MCF 10A (cell line): ENCODE measurements at places on chromosomes 13 and 19. TPM values are rescaled to one million over a fixed set of nuclear protein-coding genes. Genes with fewer than 3 reads are reported as not detected.

DNA sequence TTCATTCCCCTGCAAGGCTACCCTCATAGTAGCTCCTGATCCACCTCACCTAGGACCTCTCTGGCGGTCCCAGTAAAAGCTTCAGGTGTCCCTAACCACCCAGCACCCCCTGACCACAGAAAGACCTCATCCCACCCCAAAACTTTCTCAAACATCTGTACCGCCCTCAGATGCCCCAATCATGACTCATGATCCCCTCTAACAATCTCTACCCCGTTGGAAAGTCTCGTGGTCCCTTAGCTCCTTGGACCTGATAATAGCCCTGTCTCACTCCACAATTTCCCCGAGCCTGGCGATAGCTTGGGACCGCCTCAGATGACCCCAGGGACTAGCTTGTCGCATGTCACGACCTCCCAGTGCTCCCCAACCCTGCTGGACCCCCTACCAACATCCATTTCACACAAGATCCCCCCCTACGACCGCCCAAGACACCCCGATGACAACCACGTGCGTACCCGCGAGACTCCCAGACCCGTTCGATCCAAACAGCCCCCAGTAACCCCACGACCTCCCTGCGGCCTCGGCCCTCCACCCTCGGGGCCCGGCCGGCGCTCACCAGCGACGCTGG, 450 bp downstream of the NDUFA11 start:
- DNase-seq, result peak; percentile 29
- peak overlapping the region; percentile 97 for H3K4me3 ChIP-seq
- H3K4me1 ChIP-seq, result peaks cover 6% of the 10 kb centered on the region
- peak overlapping the region; percentile 98 for H3K27ac ChIP-seq

LYPD3 gene
- 2.5 and 3.1 TPM in 2 replicates for total RNA-seq

DNA sequence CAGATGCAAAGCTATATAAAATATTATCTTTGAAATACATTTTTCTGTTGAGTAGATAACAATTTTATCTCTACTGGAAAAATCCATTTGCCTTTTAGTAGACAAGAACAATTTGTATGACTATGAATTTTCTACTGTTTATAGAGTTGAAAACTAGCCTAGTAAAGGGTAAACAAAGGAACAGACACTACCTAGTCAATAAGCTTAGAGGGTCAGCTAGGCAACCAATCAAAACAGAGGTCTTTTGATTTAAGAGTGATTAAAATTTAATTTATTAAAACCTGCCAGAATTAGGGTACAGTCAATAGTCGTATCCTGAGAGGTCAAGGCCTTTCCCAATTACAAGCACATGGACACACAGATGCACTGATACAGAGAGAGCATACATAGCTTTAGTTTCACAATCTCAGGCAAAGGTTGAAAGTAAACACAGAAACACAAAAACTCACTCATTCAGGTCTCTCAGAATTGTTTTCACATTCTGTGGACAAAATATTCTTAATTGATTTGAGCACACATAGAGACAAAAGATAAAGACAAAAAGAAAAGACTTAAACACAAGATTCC, 24.5 kb upstream of the GPC6 start:
- no peaks in the 10 kb centered on the region for H3K36me3 ChIP-seq
- no peaks in the 10 kb centered on the region for H3K27me3 ChIP-seq
- no peak overlapping the region for H3K4me3 ChIP-seq

GPR183 gene
- not detected in 2 replicates for total RNA-seq

DNA sequence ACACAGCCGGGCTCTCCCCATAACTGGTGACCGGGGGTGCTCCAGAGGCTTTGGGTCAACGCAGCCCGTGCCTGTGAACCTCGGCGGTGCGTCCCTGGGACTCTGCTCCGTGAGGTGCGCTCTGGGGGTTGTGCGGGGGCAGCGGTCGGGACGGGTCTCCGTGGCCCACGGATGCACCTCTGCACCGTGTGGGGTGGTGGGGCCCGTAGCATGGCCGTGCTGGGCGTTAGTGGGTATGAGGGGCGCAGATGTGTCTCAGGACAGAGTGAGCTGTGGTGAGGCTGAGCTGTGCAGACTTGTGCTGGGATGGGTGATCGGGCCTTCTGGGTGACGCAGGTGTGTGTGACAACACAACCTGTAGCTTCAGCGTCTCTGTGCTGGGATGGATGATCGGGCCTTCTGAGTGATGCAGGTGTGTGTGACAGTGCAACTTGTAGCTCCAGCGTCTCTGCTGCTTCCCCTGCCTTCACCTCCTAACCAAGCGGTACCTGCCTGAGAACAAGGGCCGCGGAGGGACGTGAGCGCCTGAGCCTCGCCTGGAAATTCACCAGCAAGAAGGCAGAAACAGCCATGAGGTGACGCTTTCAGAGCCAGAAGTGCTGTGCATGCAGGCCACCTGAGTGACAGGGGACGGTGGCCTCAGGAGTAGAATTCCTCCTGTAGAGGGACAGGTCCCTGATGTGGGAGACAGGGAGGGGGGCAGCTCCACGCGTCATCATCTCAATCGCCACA, 599 bp downstream of the ZNF331 start:
- H3K4me3 ChIP-seq, result peak overlapping the region; percentile 89
- DNase-seq, result no peak
- H3K4me1 ChIP-seq, result no peaks in the 10 kb centered on the region
- no peaks in the 10 kb centered on the region for H3K27me3 ChIP-seq
- H3K36me3 ChIP-seq, result peaks cover 23% of the 10 kb centered on the region

GRCh38 chr13:113028336-113029060, 59.5 kb downstream of the MCF2L start:
- H3K4me1 ChIP-seq, result no peaks in the 10 kb centered on the region
- no peaks in the 10 kb centered on the region for H3K36me3 ChIP-seq
- no peak overlapping the region for H3K4me3 ChIP-seq
- peaks cover 66% of the 10 kb centered on the region for H3K27me3 ChIP-seq
- no peak overlapping the region for H3K27ac ChIP-seq

- peak; percentile 95 for DNase-seq
- H3K4me1 ChIP-seq, result peaks cover 31% of the 10 kb centered on the region
- H3K36me3 ChIP-seq, result peaks cover 10% of the 10 kb centered on the region
These were observed 6.5 kb upstream of the DOCK6 start for GRCh38 chr19:11268783-11269267.

RYR1 gene
- 0.28 and 0.32 TPM in 2 replicates for total RNA-seq

GRCh38 chr13:73684286-73684685, 449.9 kb downstream of the KLF12 start:
- no peaks in the 10 kb centered on the region for H3K4me1 ChIP-seq
- H3K4me3 ChIP-seq, result no peak overlapping the region
- H3K36me3 ChIP-seq, result no peaks in the 10 kb centered on the region
- no peaks in the 10 kb centered on the region for H3K27me3 ChIP-seq

DNA sequence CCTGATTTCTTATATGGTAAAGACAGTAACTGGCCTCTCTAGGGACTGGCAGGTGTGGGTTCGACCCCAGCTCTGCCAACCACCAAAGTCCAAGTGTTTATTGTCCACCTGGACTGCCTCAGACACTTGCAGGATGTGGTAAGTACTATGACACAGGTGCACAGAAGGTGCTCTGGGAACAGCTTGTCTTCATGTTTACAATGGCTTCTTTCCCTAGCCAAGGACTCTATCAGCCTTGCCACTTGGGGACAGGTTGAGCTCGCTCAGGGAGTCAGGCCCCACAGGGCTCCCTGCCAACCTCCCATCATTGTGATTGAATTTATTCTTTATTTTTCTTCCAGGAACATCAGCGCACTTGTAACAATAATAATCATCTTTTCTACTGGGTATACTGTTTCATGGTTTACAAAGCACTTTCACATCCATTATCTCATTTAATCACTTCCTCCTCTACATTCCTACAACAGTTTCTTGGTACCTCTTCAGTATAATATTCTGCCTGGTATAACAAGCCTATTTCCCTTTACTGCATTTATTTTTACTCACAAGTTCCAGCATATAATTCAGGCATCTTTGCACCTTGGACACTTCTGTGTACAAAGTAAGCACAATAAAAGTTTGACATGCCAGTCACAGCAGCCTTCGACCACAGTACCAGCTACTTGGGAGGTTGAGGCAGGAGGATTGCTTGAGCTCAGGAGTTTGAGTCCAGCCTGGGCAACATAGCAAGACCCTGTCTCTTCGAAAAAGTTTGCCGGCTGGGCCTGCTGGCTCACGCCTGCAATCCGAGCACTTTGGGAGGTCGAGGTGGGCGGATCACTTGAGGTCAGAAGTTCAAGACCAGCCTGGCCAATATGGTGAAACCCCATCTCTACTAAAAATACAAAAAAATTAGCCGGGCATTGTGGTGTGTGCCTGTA, 24.2 kb upstream of the GATAD2A start:
- no peak overlapping the region for H3K27ac ChIP-seq
- no peak for DNase-seq
- peaks cover 5% of the 10 kb centered on the region for H3K36me3 ChIP-seq

DNA sequence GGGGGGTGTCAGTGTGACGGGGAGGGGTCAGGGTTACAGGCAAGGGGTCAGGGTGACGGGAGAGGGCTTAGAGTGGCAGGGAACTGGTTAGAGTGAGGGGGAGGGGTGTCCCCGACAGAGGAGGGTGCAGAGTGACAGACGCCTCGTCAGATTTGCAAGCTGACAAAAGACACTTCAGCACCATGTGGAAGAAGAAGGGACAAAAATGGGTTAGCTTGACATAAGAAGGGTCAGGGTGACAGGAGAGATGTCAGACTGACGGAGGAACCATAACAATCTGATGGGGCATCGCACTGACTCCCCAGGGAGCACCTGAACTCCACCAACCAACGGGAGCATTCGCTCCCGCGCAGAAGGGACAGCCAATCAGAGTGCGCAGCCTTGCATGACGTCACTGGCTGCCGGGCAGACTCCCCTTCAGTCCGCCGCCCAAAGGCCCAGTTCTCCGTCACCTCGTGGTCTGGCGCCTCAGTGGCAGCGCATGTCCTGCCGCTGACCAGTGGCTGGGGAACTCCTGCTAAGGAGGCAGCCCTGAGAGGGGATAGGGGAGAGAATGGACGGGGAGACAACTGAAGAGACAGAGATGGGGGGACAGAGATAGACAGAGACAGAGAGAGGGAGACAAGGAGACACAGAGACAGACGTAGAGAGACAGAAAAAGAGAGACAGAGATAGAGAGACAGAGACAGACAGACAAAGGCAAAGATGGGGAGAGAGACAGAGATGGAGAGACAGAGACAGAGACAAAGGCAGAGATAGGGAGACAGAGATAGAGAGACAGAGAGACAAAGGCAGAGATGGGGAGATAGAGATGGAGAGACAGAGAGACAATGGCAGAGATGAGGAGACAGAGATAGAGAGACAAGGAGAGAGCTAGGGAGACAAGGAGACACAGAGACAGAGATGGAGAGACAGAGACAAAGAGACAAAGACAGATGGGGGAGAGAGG, 30.2 kb downstream of the C19orf81 start:
- H3K4me1 ChIP-seq, result peaks cover 5% of the 10 kb centered on the region
- H3K27me3 ChIP-seq, result peaks cover 29% of the 10 kb centered on the region
- no peak overlapping the region for H3K27ac ChIP-seq
- no peak overlapping the region for H3K4me3 ChIP-seq
- H3K36me3 ChIP-seq, result peaks cover 6% of the 10 kb centered on the region

DNA sequence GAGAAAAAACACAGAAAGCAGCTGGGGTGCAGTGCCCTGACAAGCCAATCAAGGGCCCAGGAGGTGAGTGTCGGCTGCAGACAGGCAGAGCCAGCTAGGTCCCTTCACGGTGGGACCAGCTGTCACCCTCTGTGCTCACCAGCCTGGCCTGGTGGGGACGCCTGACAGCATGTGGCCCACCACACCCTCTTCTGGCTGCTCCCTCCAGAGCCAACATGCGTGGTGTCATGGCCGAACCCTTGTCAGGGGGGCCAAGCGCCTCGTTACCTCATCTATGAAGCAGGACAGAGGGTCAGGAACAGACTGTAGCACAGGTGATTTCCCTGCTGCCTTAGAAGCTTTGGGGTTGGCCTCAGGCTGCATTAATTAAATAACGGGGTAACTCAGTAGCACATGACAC, 40.0 kb upstream of the ISYNA1 start:
- H3K27me3 ChIP-seq, result no peaks in the 10 kb centered on the region
- peak overlapping the region; percentile 35 for H3K27ac ChIP-seq
- H3K4me1 ChIP-seq, result peaks cover 31% of the 10 kb centered on the region
- no peak overlapping the region for H3K4me3 ChIP-seq
- no peak for DNase-seq
- peaks cover 6% of the 10 kb centered on the region for H3K36me3 ChIP-seq

DNA sequence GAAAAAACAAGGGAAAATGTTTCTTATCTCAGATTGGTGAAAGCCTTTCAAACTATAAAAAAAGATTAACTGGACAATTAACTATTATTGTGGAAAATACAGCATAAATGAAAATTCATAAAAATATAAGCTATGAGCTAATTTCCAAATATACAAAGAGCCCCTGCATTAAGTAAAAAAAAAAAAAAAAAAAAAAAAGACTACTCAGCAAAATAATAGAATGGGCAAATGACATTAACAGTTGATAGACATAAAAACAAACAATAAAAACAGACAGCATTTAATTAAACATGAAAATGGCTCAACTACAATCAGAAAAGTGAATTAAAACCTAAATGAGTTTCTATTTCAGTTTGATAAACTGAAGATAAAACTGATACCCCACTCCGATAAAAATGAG, 77.5 kb downstream of the RBM26 start:
- DNase-seq, result no peak
- no peaks in the 10 kb centered on the region for H3K27me3 ChIP-seq
- no peak overlapping the region for H3K4me3 ChIP-seq
- H3K27ac ChIP-seq, result no peak overlapping the region

LMTK3 gene
- 0.37 and 0.47 TPM in 2 replicates for total RNA-seq

ZNF331 gene
- 5.8 and 7.7 TPM in 2 replicates for total RNA-seq

- H3K27ac ChIP-seq, result peak overlapping the region; percentile 73
- H3K4me1 ChIP-seq, result peaks cover 10% of the 10 kb centered on the region
- peaks cover 29% of the 10 kb centered on the region for H3K36me3 ChIP-seq
- H3K4me3 ChIP-seq, result peak overlapping the region; percentile 80
These were observed 1.5 kb downstream of the SLC25A23 start for GRCh38 chr19:6457958-6458694.

DNA sequence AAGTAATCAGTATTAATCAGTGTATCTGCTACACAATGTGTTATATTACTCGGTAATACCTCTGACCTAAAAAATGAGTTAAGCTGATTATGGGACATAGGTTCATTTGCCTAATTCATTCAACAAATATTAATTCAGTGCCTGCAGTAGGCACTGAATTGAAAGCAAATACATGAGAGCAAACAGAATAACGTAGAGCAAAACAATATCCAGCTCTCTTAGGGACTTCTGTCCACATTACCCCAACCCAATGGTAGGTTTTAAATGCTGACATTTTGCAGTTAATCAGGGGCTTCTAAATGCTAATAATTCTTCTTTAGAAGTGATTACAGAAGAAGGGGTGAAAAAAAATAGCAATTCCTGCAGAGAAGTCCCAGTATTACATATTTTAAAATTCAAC, 4.9 kb downstream of the RCBTB2 start:
- no peaks in the 10 kb centered on the region for H3K27me3 ChIP-seq
- no peaks in the 10 kb centered on the region for H3K4me1 ChIP-seq
- peaks cover 13% of the 10 kb centered on the region for H3K36me3 ChIP-seq
- H3K27ac ChIP-seq, result no peak overlapping the region
- no peak for DNase-seq
